Stimulated activated CD8-positive, alpha-beta memory T cell treated with anti-CD3 and anti-CD28 coated beads, Interleukin-4, amount 100 ng/mL, for 4 hours (primary cell): ENCODE measurements at places on chromosomes 2 and 18.

- DNase-seq, result no peak
Observed at GRCh38 chr2:146506851-146507250, 1338.0 kb upstream of the ACVR2A start.

DNA sequence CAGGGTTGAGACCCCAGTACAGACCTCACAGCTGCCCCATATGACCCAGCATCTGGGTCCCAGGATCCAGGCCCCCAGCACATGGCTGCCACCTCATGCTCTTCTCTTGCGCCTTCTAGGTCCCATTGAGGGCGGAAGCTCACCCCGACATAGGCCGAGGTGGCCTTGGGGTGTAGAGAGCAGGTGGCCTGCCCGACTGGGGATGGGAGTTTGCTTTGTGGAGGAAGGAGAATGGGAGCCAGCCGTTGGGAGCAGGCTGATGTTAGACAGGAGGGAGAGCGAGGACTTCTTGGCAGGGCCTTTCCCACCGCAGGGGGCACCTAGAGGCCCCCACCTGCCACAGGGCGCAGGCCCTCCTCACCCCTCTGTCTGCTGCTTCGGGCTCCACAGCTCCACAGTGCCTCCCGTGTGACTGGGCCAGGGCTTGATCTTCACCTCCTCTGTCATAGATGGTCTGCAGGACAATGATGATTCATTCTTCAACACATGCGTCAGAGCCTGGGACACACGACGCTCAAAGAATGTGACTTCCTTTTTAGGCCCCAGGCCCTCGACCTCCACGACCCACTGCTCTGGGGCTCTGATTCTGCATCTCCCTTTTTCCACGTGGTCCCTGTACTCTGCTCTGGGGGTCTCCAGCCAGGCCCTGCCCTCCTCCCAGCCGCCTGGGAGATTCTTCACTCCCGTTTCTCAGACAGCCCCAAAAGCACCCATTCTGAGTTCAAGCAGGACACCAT, 86.6 kb upstream of the ODC1 start:
- DNase-seq, result no peak

- DNase-seq, result no peak
Observed at GRCh38 chr18:79216176-79216575, 147.0 kb downstream of the ATP9B start.

GRCh38 chr2:121722479-121722878, 14.2 kb downstream of the NIFK start:
- DNase-seq, result no peak

DNA sequence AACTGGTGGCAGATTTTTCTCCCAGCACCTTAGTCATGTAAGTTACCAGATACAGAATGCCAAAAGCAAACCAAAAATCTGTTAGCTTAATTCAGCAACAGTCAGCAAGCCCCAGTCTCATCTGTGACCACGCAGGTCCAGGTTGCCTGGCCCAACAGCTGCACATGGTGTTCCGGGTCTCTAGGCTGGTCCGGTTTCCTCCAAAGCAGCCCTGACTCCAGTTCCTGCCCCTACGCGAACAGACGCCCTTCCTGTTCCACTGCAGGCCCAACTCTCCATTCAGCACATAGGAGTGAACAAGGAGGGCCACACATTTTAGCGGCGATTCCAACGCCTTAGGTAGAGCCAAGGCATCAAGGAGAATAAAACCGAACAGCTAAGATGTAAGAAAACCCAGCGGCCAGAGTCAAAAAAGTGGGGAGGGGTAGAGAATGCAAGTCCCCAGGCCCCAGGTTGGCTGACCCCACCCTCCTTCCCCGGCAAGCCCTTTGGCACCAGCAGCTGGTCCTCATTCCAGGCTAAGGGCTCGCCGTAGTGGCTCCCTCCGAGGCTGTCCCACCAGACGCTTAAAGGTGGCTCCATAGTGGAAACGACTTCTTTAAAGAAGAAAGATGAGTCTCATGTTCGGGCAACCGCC, 1.5 kb downstream of the STK25 start:
- no peak for DNase-seq

GRCh38 chr2:119429225-119429981, 2.3 kb upstream of the TMEM37 start:
- DNase-seq, result no peak

DNA sequence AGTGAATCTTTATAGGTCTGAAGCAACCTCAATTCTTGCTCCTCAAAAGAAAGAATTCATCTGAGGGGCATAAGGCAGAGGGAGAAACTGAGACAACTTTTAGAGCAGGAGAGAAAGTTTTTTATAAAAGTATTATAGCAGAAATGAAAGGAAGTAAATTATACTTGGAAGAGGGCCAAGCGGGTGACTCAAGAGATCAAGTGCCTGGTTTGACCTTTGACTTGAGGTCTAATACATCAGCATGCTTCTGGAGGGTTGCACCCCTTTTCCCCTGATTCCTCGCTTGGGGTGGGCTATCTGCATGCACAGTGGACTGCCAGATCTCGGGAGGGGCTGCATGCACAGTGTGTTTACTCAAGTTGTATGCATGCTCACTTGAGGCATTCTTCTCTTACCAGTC, 268.5 kb upstream of the LRATD1 start:
- no peak for DNase-seq

DNA sequence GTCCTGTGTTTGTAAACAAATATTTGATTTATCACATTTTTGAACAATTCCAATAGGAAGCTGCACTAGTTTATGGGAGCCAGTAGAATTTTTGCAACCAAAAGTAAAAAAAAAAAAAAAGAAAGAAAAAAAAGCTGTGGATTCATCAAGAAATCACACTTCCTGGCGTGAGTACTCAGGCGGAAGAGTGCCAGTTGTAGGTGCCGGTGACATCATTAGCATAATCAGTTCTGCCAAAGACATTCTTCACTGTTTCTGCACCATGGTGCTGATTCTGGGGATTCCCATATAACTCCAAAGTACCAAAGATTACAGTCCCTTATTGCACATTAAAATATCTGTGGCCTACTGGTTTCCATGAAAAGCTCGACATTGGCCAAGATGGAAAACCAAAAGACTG, 32.8 kb downstream of the RAPGEF4 start:
- no peak for DNase-seq

- DNase-seq, result no peak
Observed at GRCh38 chr2:38945911-38946310, 56.2 kb downstream of the ARHGEF33 start.

DNA sequence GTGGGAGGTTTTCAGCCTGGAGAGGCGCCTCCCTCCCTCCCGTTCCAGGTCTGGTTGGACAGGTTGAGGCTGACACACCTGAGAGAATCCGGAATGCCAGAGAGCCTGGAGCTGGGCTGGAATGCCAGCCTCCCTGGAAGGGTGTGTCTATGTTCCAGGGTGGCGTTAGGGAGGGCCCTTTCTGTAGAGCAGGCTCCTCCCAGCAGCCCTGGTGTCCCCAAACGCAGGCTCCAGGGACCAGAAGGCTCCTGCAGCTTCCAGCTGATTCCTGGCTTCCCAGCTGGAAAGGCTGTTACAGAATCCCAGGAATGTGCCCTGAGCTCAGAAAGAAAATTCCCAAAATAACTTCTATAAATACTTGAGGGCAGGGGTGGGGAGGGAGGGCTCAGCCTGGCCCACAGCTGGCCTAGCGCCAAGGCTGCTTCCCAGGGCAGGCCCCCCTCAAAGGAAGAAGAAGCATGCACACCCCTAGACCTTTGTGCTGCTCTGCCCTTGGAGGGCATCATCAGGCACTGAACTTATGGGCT, 85.4 kb downstream of the STPG4 start:
- no peak for DNase-seq

DNA sequence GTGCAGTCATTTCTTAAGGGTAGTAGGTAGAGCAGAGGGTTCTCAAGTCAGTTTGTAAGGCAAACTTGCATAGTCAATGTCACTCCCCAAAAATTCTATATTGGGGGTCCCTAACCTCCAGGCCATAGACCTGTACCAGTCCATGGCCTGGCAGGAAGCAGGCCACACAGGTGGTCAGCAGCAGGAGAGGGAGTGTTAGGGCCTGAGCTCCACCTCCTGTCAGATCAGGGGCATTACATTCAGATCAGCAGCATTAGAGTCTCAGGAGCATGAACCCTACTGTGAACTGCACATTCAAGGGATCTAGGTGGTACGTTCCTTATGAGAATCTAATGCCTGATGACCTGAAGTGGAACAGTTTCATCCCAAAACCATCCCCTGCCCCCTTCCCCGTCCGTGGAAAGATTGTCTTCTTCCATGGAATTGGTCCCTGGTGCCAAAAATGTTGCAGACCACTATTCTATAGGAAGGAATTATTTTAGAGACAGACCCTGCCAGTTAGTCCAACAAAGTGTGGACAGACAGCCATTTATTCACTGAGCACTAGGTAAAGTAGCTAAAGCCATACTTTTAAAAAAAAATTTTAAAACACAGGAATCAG, 6.7 kb downstream of the COA5 start:
- no peak for DNase-seq

GRCh38 chr18:23380817-23381216, 72.3 kb upstream of the RIOK3 start:
- DNase-seq, result no peak

GRCh38 chr18:60892441-60892840, 440.8 kb upstream of the CDH20 start:
- no peak for DNase-seq

GRCh38 chr2:240348522-240348921, 86.9 kb upstream of the GPC1 start:
- DNase-seq, result no peak
